ENCODE measurements at places on chromosomes 1 and 21.
A peak's percentile ranks its signal among the peaks of the same experiment; 100 is the strongest.

DNA sequence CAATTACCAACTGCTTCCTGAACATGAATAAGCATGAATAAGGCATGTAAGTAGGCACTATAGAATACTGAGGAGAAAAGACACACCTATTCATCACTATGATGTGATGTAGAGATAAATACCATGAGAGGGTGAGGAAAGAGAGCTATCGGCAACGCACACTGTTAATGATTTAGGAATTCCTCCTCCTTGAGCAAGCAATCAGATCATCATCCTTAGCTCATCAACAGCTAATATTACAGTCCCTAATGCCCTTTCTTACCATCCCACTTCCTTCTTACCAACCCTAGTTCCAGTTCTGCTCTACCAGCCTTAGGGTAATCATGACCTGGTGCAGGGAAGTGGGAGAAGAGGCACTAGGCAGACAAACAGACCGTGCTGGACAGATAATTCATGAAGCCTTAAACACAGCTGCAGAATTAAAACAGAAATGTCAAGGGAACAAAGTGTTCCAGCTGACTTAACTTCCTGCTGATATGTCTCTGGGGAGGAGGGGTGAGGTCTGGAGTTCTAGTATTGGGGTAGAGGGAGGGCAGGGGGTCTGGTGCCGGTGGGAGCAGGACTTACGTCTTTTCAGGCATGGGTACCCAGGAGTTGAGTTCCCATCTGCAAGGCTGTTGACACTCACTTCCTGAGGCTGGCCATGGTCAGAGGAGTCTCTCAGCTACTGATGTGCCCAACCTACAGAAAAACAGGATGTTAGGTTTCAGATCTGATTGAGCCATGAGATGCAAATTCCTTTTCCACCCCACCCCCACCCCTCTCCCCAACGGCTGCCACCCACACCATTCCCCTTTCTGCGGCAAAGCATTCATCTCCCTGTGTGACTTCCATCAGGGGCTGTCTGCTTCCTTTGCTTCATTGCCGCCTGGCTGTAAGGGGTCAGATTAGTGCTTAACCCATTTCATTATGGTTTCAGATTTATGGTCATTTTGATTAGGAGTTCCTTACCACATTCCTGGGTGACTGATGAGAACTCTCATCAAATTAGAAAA is 12.6 kb upstream of the RCSD1 start:
- peak; percentile 84 for DNase-seq

GRCh38 chr1:167223144-167224103 is 2.7 kb downstream of the POU2F1 start:
- DNase-seq: no peak

DNA sequence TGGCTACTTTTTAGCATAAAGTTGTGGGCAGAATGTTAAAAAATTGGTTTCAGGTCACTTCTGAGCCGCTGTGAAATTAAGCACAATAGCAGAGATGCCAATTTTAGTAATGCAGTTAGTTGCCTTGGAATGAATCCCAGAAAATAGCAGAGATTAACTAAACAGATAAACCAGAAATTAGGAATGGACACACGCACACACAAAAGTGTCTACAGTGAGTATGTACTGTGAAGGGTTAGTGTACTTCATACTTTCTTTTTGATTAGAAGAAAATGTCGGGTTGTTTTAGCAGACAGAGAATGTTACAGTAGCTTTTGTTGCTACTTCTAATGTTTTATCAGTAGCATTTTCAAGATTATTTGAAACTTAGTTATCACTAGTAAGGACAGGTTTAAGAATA is 106.7 kb downstream of the LEPR start:
- no peak for DNase-seq

- DNase-seq: no peak
Measured at GRCh38 chr1:224616756-224617409, 766 bp downstream of the CNIH3 start.

DNA sequence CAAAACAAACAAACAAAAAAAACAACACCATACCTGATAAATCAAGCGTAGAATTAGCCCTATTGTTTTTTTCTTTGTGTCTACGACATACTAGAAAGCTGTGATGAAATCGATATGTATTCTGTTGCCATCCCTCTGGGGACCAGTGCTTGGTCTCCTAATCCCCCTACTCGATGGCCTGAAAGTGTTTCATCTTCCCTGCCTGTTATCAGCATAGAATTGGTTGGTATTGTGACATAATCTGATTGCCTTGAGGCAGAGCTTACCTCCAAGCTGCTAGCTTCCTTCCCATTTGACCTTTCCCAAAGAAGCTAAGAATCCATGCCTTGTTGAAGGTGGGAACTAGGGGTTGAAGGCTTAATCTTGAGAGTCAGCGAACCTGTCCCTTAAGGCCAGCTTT is 40.7 kb upstream of the PIGV start:
- no peak for DNase-seq

- DNase-seq: no peak
Measured at GRCh38 chr1:43321331-43321891, 16.2 kb upstream of the MPL start.

DNA sequence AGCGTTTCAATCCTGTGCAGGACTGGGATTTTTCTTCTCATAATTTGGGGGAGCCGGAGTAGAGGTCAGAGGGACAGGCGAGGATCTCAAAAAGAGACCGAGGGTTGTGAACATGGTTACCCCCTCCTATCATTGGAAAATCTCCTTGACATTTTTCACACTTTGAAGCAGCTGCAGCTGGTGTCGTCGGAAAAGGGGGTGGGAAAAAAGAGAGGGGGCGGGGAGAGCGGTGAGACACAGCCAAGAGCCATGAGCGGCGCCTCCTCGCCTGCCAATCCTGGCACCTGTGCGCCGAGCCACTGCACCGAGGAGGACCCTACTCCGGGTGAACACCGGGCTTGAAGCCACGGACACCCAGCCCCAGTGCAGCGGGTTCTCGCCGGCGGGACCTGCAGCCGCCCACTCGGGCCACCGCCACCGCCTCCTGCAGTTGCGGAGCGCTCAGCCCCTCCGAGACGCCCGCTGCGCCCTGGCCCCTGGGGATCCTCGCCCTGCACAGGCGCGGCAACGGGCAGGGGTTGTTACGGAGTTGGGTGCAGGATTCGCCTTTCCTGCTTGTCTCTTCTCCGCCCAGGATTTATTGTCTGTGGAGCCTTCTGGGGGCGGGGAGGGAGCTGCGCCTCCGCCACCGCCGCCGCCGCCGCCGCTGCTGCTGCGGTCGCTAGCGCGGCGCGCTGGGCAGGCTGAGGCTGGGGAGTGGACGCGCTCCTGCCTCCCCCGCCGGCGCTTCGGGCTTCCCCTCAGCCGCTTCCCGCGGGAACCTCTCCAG is at the start of gene LRRC7:
Gene LRRC7 (plus strand): TSS at position 271 of the 769 bp plus-strand sequence. CDS start 718 bp downstream, outside the sequence.
- DNase-seq: no peak

- DNase-seq: peak; percentile 84
Measured at GRCh38 chr1:25796811-25797458, 3.1 kb upstream of the SELENON start.

DNA sequence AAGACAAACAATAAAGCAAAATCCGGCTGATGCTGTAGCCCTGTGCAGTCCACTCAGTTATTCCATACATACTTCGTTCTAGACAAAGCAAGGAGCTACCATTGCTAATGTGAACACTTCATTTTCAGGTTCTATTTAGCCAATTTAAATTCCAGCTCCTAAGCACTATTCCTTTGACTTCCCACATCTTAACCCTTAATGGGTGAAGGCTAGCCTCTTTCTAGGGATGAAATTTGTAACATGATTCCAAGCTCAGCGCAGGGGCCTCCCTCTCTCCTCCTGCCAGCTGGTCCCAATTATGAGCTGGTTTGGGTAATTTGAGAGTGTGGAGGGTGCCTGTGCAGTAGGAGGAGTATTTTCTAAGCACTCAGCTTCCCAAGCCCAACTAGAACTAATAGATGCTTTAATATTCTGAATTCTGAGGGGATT is 53.9 kb upstream of the PTGFRN start:
- DNase-seq: no peak

DNA sequence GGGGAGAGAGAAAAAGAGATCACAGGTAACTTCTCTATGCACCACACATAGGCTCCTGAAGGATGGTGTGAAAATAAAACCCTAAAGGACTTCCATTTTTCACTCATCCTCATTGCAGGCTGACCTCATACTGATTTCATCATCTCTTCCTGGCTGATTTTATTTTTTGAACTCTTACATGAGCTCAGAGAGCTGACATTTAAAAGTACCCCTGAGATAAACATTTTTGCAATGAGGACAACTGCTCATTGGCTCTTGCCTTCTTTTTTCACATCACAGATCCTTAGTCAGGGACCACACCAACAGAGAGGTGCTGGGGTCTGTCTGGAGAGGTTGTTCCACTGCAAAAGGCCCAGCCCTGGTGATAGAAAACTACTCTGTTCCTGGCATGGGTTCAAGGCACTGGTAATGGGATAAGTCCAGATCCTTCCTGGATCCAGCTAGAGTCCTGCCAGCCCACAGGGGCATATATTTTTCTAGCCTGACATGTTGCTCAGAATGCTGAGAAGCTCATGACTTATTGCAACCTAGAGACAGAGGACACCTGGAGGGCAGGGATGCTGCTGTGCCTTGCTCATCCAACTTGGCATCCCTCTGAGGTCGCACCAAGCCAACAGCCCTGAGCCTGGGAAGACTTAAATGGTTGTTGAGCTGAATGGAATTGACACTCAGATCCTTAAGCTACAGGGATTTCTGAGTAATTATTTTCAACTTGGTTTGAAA is 360.0 kb downstream of the HHAT start:
- DNase-seq: no peak

- no peak for DNase-seq
Measured at GRCh38 chr1:248918131-248918530, 12.1 kb downstream of the PGBD2 start.

DNA sequence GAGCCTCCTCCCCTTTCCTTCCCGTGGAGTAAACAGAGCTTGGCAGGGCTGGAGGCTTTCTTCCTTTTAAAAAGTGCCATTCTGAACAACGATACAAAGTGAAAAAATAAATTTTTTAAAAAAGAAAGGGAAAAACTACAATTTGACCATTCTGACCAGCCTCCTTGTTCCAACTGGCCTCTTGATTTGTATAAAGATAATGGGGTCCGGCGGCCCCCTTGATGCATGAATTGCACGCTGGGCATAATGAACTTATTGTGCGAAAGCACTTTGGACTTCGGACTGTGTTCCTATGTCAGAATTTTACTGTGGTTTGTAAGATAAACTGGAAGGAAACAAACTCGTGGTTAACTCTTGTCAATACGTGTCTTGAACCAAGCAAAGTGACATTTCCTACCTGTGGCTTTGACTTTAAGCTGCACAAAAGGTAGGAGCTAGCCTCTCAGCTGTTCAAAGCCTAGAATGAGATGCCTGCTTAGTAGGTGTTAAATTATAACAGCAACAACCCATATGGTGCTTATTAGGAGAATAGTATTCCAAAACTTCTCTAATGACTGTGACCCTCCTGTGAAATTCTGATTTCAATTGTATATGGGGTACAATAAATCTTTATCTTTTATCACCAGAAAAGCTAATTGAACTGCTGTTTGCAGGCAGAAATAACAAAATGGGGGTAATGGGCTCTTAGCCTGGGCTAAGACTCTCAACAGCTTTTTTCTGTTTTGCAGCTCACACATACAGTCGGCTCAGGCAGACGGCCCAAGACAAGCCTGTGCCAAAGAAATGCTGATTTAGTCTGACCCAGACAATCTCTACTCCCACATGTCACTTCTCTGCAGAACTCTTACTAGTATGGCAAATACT is 9.3 kb downstream of the IRF2BP2 start:
- peak; percentile 51 for DNase-seq

GRCh38 chr1:67307251-67308060 is at the start of gene IL12RB2:
IL12RB2 (plus strand) TSS chr1:67307873; CDS start chr1:67320369, 12,496 bp downstream.
- DNase-seq: peak; percentile 18

DNA sequence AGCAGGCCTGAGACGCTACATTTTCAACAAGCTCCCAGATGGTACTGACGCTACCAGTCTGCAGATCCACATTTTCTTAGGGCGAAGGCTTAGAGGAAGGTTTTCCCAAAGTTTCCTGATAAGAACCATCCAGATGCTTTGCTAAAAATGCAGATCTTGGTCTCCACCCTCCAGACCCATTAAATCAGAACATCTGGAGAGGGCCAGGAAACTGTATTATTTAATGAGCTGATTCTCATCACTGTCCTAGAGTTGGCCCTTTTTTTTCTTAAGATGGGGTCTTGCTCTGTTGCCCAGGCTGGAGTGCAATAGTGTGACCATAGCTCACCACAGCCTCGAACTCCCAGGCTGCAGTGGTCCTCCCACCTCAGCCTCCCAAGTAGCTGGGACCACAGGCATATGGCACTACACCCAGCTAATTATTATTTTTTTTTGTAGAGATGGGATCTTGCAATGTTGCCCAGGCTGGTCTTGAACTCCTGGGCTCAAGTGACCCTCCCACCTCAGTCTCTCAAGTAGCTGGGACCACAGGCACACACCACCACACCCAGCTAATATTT is 67.2 kb upstream of the EFHD2 start:
- DNase-seq: no peak

DNA sequence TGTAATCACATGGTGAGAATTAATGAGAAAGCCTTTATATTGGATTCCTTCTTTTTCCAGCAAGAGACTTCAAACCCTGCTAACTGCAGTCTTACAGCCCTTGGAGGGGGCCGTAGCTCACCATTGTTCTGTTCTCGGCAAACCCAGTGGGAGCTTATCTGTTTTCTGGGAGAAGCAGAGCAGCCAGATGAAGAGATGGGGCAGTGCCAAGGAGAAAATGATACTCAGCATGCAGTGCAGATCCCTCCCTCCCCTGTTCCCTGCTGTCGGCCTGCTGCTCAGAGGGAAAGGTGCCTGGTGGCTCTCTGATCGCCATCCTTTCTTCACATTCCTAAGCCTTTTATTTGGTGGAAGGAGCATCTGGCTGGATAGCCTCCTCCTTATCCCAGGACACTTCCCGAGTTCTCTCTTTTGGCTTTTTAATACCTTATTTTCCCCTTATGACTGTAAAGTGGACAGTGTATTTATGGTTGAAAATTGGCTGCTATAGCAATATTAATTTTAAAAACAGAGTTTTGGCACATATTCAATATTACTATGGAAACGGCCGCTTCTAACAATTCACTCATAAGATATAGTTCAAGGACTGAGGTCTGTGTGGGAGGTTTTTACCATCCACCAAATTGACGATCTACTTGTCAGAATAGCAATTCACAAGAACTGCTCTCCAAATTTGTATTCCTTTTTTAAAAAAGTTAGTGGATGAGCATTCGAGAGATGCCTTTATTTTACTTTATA is 203.4 kb downstream of the CRB1 start:
- DNase-seq: no peak

- DNase-seq: no peak
Measured at GRCh38 chr1:71572038-71572437, 491.2 kb upstream of the ZRANB2 start.

DNA sequence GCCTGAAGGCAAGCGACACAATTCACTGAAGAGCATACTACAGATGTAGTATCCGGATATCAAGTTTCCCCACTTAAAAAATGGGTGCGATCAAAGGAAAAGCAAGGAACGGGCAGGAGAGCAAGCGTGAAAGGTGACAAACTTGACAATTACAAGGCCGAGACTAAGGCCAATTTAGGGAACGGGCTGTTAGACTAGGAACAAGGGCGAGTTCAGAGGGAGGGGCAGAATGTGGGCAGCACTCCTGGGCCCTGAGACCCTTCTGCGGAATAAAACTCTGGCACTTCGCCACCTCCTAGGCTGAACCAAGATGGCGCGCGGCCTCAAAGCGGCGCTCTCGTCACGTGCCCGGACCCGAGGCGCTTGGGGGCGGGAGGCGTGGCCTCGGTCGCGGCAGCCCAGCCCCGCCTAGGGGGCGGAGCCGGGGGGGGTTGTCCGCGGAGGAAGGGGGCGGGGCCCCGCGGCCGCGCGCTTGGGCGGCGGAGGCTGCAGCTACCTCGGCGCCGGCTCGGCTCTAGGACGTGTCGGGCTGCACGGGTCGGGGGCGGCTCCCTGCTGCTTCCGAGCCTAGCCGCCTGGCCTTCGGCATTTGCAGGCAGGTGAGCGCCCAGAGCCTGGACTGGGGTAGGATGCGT is at the start of gene PPFIA4:
Gene PPFIA4 (plus strand): TSS at position 461 of the 635 bp plus-strand sequence. CDS start 12,518 bp downstream, outside the sequence.
- DNase-seq: peak; percentile 69

- no peak for DNase-seq
Measured at GRCh38 chr1:172421974-172422604, 1.6 kb downstream of the C1orf105 start.
